Caki2 (cell line): ENCODE measurements at places on chromosomes 3 and 15. TPM values are rescaled to one million over a fixed set of nuclear protein-coding genes. Genes with fewer than 3 reads are reported as not detected.

GRCh38 chr3:71031914-71032521 lies 551.5 kb downstream of the FOXP1 start:
- no peak for DNase-seq

DNA sequence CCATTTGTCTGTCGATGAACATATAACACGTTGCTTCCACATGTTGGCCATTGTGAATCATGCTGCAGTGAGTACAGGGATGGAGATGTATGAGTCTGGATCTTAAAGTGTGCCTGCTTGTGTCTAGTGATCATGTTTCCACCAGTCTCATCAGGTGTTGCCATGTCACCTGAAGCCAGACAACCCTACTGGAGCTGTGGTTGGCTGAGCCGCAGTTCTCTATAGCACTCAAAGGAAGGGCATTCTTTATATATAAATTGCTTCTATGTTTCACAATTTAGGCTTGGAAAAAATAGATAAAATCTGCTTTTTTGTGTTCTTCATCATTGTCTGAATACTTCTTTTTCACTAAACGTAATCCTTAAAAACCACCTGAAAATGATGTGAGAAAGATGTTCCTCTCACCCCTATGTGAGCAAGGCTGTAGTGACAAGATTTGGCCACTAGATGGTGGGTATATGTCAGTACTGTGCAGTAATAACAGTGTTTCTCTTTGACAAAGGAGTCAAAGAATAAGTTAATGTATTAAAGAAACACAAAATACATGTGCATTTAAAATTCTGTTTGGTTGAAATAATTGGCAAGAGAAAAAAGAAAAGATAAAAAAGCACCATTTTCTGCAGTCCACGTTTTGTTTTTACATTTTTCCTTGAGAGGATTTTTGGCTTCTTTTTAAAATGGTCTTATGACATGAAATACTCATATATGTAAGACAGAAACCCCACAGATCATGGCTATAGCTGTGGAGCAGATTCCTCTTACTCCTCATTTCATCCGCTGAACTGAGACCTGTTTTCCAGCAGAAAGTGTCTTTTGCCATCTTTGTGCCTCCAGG lies 394.5 kb upstream of the DPPA4 start:
- peak; percentile 33 for DNase-seq

DNA sequence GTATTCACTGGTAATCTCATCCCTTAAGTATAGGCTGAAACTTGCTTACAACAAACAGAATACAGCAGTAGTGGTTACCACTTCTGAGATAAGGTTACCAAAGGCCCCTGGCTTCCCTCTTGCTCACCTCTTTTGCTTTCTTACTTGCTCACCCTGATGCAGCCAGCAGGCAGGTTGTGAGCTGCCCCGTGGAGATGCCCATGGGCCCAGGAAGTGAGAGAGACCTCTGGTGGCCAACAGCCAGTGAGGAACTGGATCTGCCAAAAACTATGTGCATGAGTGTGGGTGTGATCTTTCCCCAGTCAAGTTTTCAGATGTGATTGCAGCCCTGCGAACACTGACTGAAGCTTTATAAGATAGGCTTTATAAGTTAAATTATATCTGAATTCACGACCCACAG lies 48.7 kb downstream of the NMNAT3 start:
- no peak for DNase-seq

DNA sequence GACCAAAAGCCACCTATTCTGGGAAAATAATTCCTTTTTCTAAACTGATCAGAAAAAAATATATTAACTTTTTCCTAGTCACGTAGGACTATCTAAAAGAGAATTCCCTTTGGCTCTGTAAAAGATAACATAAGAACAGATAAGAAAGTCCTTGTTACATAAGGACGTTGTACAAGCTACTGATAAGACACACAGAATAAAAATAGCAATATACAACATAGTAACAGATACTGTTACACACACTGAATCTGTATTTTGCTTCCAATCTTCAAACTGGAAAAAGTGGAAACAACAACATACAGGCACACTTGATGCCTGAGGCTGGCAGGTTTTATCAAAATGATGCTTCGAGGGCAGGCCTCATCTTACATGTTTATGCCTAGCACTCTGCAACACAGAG lies 59.8 kb downstream of the SNX4 start:
- DNase-seq = no peak

GRCh38 chr15:49900903-49901235 lies 218.2 kb downstream of the ATP8B4 start:
- DNase-seq = no peak

GRCh38 chr3:123385981-123386380 lies 62.9 kb downstream of the ADCY5 start:
- DNase-seq = peak; percentile 35

DNA sequence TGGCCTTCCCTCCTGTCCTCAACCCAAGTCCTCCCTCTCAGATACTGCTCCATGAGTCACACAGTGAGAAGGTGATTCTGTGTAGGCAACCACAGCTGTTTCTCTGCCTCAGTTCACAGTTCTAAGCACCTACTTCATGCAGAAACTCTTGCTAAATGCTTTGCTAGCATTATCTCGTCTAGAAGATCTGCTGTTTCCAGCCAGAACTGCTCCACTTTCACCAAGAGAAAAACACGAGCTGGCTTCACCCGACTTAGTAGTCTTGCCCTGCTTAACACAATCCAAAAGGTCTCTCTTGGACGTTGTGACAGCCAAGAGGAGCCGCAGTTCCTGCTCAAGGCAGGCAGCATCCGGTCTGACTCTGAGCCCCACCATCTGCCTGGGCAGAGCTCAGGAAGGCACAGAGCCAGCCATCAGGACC lies 272.1 kb downstream of the UACA start:
- no peak for DNase-seq

GRCh38 chr3:136142592-136142991 lies 53.5 kb downstream of the MSL2 start:
- DNase-seq = peak; percentile 79

DNA sequence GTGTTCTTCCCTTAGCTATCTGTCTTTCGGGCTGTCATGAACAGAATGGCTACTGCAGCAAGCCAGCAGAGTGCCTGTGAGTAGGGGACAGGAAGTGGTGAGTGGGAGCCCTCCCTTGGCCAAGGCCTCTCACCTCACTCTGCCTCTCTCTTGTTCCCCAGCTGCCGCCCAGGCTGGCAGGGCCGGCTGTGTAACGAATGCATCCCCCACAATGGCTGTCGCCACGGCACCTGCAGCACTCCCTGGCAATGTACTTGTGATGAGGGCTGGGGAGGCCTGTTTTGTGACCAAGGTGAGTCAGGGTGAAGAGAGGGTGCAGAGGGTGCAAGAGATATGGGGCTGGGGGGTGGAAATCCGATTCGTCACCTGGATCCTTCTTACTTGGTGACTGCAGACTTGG lies 3.0 kb downstream of the DLL4 start:
- no peak for DNase-seq

DNA sequence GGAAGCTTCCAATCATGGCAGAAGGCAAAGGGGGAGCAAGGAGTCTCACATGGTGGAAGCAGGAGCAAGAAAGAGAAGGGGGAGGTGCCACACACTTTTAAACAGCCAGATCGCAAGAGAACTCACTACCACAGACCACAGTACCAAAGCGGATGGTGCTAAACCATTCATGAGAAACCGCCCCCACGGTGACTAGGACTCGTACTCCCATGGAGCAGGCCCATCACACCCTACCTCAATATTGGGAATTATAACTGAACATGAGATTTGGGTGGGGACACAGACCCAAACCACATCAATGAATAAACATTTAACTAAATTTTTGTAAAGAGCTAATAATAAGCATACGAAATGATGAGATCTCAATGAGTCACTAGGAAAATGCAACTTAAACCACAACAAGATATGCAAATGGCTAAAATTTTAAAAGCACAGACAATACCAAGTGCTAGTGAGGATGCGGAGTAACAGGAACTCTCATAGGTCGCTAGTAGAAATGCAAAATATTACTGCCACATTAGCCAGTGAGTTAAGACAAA lies 10.0 kb downstream of the MRPS25 start:
- no peak for DNase-seq

- no peak for DNase-seq
Observed at GRCh38 chr3:18030371-18030870, 288.0 kb upstream of the TBC1D5 start.

GRCh38 chr3:119774444-119774843 lies 7.5 kb upstream of the NR1I2 start:
- no peak for DNase-seq

GRCh38 chr3:149532489-149533180 lies 58.1 kb downstream of the TM4SF4 start:
- no peak for DNase-seq

DNA sequence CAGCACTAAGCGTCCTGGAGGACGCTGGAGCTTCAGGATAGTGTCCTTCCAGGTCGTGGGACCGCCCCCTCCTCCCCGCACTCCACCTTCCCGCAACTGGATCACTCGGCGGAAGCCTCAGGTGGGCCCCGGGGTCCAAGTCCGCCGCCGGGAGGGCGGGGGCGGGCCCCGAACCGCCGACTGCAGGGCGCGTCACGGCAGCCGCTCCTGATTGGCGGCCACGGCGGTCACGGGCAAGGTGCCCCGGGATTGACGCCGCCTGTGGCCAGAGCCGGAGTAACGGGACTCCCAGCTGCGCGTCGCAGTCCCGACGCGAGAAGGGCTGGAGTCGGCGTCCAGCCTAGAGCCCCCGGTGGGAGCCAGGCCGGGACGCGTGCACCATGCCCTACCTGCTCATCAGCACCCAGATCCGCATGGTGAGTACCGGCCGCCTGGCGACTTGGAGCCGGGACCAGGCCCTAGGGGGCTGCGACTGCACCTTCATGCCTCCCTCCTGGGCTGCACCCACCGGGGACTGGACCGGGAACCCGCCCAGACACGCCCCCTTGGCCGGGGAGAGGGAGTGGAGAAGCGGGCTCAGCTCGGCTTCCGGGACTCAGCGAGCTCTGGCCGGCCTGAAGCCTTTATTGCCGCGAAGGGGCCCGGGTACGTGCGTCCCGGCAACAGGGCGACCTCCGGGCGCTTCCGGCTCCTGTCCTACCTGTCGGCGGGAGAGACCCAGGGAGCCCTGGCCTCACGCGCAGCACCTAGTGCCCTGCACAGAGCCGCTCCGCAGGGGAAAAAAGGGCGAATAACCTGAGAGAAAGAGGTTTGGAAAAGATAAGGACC lies at the start of gene GCHFR:
GCHFR (plus strand) TSS at position 268 of the 828 bp plus-strand sequence; CDS start at position 381, 113 bp downstream.
- peak; percentile 88 for DNase-seq

DNA sequence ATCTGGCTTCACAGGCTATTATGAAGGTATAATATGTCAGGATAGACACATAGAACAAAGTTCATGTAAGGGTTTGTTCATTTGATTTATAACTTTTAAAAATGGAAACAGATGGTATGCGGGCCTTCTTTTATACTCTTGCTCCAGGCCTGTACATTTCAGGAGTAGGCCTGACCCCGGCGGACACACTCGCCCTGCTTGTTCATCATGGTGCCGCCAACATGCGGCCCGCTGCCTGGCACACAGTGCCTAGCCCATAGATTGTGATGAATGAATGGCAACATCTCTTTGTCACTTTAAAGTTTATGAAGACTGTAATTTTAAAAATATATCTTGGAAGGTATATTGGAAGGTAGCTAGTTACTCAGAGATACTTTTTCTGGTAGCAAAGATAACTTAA lies 92.1 kb upstream of the BLM start:
- DNase-seq = no peak

DNA sequence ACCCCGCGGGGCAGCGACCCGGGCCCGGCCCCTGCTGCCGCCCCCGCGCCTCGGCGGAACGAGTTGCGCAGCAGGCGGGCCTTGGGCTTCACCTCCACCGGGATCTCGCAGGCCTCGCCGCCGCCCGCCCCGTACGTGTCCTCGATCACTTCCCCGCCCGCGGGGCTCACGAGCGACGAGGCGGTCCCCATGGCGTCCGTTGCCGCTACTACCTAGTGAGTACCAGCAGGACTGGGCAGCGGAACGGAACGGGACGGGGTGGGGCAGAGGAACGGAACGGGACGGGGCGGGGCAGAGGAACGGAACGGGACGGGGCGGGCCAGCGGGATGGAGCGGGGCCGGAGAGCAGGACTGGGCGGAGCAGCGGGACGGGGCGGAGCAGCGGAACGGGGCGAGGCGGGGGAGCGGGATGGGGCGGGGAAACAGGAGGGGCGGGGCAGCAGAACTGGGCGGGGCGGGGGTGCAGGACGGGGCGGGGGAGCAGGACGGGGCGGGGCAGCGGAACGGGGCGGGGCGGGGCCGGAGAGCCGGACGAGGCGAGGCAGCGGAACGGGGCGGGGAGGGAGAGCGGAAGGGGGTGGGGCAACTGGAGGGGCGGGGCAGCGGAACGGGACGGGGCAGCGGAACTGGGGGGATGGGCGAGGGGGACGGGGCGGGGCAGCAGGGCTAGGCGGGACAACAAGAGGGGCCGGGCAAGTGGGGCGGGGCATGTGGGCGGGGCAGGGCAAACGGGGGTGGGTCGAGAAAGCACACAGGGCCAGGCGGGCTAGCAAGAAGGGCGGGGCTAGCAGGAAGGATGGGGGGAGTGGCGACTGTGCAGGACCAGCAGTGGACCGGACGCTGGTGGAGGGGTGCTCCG lies at the start of gene NPHP3:
NPHP3 (minus strand) TSS at position 245 of the 859 bp plus-strand sequence; CDS start at position 191, 54 bp downstream.
- peak; percentile 84 for DNase-seq

DNA sequence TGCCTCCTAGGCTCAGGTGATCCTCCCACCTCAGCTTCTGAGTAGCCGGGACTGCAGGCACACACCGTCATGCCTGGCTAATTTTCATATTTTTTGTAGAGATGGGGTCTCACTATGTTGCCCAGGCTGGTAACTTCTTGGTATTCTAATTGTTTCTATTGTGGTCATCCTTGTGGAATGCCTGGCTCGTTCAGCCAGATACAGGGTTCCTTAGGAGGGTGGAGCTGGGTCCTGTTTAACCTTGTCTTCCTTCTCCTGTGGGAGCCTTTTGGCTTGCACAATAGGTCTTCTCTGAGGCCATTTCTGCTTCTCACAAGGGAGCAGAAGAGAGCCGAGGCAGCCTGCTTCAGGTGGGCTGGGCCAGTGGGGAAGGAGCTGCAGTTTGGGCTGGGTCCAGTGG lies 15.7 kb downstream of the PLEKHO2 start:
- peak; percentile 80 for DNase-seq

DNA sequence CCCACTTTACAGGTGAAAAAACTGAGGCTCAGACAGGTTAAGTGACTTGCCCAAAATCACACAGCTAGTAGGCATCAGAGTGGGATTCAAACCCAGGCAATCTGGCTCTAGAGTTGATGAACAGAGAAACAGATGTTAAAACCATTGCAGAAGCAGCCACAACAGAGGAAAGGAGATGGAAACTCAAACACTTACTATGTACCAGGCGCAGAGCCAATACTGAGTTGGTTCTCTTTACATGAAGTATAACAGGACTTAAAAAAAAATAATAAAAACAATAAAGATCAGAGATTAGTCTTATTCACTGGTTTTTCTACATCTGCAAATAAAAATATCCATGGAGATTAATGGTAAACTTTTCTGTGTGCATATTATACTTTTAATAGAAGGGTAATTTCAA lies 84.9 kb upstream of the SPATA12 start:
- DNase-seq = no peak

GRCh38 chr3:36933540-36934296 lies 11.1 kb downstream of the TRANK1 start:
- no peak for DNase-seq

GRCh38 chr15:37698679-37699078 lies 235.8 kb upstream of the TMCO5A start:
- no peak for DNase-seq

- peak; percentile 89 for DNase-seq
Observed at GRCh38 chr15:39580485-39581241, at the start of gene THBS1. Gene THBS1 (plus strand): TSS chr15:39581079. CDS start chr15:39581858, 779 bp downstream.

Gene C3orf85
- total RNA-seq = not detected in 2 replicates

Gene TM2D3
- 13.3 and 25.7 TPM in 2 replicates for total RNA-seq

Gene SLC28A1
- not detected in 2 replicates for total RNA-seq

Gene CLRN1
- total RNA-seq = not detected in 2 replicates

Gene NTRK3
- not detected in 2 replicates for total RNA-seq

Gene ANKRD34C
- not detected in 2 replicates for total RNA-seq

Gene FYCO1
- total RNA-seq = 12.0 and 23.6 TPM in 2 replicates

Gene SEMA5B
- total RNA-seq = 0.07 and 0.67 TPM in 2 replicates
